Eye (tissue), 1 donor: ENCODE measurements at places on chromosomes 5 and 9.
A peak's percentile ranks its signal among the peaks of the same experiment; 100 is the strongest.

DNA sequence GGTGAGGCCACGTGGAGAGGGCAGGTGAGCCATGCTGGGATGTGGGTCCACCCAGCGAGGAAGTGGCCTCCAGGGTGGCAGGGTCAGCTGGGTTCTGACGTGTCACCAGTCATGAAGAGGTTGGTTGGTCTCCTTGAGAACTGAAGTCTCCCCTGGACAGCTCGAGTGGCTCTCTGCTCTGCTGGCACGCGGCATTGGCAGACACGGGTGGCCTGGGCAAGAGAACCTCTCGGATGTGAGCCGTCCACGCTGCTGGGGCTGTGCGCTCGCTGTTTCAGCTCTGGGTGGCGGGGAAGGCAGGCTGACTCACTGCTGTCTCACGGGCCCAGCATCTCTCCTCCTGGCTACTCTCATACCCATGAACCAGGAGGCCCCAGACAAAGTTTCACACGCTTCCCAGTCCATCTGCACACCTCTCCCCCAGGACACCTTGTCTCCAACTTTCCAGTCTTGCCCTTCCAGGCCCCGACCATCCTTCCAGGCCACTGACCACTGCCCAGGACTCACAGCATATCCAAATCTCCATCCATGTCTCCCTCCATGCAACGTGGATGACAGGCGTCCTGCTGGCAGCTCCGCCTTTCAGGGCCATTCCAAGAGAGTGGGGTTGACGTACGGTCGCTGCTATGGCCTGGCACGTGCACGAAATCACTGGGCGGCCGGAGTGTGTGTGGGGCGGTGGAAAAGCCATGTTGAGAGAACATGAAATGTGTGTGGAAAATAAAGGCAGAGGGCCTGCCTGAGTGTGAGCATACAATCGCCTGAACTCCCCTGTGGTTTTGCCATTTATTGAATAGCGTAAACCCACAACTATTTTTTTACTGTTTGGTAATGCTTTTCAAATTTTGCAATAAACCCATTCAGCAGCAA is 145.0 kb upstream of the COL5A1 start:
- DNase-seq = no peak

GRCh38 chr5:61329550-61330128 is 2.4 kb upstream of the ZSWIM6 start:
- DNase-seq = peak; percentile 70

- peak; percentile 44 for DNase-seq
Observed at GRCh38 chr5:170809551-170809950, 26.0 kb downstream of the GABRP start.

DNA sequence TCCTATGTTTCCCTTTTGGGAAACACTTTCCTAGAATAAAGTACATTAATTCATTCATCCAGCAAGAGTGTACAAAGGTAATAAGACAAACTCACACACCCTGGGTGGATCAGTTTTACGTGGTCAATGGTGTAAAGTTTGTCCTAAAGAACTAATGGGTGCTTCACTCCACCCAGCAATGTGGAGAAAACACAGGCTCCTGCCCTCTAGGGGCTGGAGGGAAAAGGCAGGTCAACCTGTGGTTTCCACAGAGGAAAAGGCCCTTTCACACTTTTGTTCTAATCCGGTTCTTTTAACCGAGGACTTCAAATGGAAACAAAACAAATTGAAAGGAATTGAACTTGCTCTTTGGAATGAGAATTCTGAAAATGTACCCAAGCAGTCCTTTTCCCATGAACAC is 80.9 kb upstream of the SPOCK1 start:
- no peak for DNase-seq

GRCh38 chr5:174120401-174121005 is 75.0 kb downstream of the NSG2 start:
- peak; percentile 17 for DNase-seq

DNA sequence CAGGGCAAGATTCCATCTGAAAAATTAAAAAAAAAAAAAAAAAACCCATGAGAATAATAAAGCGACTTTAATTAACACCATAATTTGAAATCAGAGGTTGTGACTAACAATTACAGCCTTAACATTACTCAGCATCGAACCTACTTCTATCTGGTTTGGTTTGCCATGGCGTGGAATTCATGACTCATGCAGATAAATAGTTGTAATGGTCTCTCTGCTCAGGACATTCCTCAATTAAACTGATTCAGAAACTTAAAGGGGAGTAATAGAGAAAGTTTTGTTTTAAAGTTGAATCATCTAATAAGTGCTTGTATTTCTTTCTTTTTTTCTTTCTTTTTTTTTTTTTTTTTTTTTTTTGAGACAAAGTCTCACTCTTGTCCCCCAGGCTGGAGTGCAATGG is 135.5 kb downstream of the SPATA31D1 start:
- no peak for DNase-seq

DNA sequence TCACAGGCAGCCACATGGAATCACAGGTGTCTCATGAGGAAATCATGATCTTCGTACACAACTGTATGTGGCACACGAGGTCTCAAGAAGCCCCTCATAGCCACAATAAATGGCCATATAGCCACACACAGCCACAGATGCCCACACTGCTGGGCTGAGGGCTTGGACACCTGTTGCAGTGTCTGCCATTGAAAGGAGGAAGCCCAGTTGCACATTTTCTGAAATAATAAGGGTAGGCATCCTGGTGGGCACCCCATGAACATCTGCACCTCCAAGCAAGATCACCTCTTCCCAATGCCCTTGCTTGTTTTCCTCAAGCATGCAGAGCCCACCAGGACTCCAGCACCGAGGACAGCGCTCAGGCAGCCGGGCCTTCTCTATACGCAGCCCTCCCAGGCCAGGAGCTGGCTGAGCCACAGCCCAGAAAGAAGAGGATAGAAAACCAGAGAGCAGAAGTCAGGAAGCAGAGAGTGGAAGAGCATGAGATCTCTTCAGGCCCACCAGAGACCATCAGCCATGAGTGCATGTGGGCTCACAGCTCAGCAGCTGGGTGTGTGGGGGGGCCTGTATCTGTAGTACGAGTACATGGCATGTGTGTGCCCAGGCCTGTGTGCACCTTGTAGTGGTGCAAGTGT is 1.0 kb upstream of the ACSL6 start:
- peak; percentile 89 for DNase-seq

GRCh38 chr9:137044502-137045177 is 1.3 kb downstream of the NPDC1 start:
- DNase-seq = no peak

- no peak for DNase-seq
Observed at GRCh38 chr9:125189011-125189360, 617 bp downstream of the PPP6C start.

GRCh38 chr9:133168432-133168831 is 4.7 kb upstream of the GBGT1 start:
- no peak for DNase-seq

DNA sequence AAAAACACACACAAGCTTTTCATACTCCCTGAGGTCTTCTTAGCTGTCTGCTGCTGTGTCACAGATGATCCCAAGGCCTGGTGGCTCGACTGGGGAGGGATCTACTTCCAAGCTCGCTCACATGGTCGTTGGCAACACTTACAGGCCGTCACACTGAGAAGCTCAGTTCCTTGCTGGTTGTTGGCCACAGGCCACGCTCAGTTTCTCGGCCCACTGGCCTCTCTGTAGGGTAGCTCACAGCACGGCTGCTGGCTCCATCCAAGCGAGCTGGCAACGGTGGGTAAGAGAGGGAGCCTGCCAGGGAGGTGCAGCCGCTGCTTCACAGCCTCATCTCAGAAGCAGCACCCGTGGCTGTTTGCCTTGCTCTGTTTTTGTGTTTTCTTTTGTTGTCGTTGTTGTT is 43.8 kb upstream of the GFPT2 start:
- no peak for DNase-seq

GRCh38 chr9:69655065-69655464 is 17.1 kb downstream of the APBA1 start:
- DNase-seq = no peak

GRCh38 chr9:2872931-2873323 is 29.0 kb upstream of the PUM3 start:
- DNase-seq = no peak

DNA sequence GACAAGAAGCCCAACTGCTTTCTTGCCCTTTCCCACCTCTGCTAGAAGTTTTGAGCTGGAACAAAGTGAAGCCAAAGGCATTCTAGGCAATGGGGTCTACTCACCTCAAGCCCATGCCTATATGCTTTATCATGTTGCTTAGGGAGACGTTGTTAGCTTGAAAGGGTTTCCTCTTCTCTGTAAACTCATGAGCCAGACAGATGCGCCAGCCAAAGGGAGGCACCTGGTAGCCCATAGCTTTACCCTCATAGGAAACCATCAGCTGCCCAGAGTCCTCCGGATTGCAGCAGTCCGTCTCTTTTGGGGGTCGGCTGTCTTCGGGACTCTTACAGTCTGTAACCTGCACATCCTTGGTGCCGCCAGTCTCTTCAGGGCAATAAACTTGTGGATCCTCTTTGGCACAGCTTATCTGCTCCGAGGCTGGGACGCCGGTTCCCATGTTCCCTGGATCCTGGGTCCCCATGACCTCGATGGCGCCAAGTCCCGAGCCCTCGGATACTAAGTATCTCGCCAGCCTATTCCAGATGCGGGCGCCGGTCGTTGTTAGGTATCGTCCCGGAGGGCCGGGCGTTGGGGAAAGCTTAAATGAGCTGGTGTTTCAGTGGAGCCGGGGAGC is 678 bp downstream of the GBA2 start:
- no peak for DNase-seq

DNA sequence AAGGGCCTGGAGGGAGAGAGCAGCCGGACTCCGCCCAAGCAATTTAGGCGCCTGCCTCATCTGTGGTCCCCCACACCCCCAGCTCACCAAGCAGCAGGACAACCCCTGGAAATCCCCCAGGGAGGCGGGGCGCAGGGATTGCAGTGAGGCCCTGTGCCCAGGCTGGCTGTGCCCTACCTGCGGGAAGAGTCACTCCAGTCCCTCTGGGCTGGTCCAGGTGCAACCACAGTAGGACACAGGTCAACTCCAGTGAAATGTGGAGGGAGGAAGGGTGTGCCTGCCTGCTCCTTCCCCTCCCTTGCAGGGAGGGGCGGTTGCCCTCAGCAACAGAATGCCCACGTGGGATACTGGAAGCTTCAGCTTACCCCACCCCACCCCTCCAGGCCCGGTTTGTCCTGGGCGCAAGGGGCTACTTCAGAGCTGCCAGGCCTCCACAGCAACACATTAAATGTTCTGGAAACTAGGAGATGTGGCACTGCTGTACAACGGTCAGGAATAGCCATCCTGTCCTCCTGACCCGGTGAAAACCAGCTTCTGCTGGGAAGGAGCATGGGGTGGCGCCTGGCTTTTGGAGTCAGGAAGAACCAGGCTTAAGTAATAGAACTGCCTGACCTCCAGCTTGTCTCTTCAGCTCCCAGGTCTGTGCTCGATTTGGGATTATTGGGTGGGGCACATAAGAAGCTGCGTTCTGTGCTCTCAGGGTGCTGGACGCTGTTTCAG is 22.5 kb downstream of the ABO start:
- no peak for DNase-seq

DNA sequence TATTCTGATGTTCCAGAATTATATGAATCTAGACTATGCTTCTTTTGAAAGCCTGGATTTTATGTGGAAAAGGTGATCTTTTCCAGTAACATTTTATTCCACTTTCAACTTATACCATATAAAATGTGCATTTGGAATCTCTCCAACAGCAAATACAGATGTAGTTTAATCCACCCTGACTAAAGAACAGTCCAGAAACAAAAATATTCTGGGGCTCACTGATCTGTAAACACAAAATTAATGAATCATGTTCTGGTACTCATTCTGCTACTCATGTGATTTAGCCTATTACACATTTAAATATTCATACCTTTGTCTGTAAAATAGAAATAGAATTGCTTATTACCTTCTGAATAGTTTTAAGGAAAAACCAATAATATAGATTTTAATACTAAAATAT is 125.8 kb downstream of the ARRDC3 start:
- no peak for DNase-seq

- DNase-seq = peak; percentile 75
Observed at GRCh38 chr9:91945277-91946085, 4.5 kb downstream of the ROR2 start.

DNA sequence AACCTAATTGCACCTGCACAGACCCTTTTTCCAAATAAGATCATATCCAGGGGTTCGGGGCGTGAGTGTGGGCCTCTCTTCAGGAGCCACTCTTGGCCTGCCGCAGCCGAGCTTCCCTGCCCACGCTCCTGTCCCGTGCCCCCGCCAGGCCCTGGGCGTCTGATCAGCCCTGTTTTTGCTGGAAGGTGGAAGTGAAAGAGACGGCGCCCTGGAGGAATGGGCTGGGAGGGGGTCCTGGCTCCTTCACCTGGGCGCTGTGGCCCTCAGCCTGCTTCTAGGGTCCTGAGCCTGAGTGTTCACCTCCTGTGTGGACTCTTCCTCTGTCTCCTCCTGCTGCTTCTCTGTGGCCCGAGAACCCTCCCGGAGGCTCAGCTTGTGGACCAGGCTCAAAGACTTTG is 11.2 kb upstream of the COL5A1 start:
- no peak for DNase-seq

GRCh38 chr9:131927091-131927490 is 152.6 kb downstream of the MED27 start:
- DNase-seq = no peak
